ENCODE measurements at places on chromosomes 4 and X. TPM values are rescaled to one million over a fixed set of nuclear protein-coding genes. Genes with fewer than 3 reads are reported as not detected.

DNA sequence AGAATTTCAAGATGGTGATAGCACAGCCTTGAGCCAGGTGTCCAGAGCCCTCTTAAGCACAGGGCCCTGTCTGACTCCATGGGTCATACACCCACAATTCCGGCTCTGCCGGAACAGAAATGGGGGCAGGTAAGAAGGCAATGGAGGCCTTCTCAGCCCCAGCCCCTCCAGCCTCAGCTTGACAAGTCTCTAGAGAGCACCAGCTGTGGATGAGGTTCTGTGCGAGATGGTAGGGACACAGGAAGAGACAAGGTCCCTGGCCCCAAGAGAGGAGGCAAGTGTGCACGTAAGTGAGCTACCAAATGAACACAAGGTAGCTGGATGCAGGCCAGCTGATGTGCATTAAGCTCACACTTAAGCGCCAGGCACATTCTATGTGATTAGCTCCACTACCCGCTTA, 2.4 kb upstream of the PRRG3 start:
- DNase-seq: no peak

- no peak for DNase-seq
Measured at GRCh38 chr4:159410891-159411290, 308.0 kb downstream of the RAPGEF2 start.

Gene ZNF41
- 5.2 TPM for total RNA-seq

Gene PCDH18
- 18.3 TPM for total RNA-seq

DNA sequence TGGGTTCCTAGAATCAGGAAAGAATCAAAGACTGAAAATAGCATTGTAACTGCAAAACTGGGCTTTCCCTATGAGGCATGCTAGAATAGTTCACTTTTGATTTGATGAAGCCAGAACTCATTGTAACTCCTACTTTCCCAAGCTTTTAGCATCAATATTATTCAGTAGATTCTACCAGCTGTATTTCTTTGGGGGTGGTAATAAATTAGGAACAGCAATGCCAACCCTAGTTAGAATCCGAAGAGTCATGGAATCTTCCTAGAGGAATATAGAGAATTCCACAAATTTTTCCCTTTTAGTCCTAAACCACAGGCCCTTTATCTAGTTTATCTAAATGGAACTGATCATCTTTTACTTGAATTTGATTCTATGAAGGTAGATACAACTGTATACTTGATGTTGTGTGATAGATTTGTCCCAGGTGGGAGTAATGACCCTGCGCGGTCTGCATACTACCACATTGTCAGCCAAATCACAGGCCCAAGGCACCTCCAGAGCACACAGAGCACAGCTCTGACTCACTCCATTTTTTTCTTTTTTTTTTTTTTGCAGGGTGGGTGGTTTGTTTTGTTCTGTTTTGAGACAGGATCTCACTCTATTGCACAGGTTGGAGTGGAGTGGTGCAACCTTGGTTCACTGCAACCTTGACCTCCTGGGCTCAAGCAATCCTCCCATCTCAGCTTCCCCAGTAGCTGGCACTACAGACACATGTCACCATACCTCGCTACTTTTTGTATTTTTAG, 66.6 kb downstream of the EDNRA start:
- DNase-seq: peak; percentile 4

Gene SHISA3
- total RNA-seq: 0.72 TPM

DNA sequence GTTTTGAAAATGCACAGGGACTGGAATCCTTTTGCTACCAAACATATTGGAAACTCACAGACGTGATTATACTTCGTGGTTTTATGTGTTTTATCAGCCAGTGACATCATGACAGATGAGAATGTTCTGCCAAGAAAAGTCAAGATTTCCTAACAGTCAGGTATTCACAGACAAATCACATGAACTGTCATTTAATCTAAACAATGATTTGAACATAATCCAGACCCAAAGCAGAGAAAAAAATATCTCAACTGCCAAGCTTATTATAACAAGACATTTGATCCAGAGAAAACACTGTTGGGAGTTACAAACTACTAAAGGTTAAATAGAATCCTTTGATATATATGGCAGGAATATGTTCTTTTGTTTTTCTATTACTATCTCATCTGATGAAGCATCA, 635.9 kb upstream of the FRG1 start:
- DNase-seq: no peak

- DNase-seq: no peak
Measured at GRCh38 chr4:102355748-102356147, 10.5 kb upstream of the SLC39A8 start.

DNA sequence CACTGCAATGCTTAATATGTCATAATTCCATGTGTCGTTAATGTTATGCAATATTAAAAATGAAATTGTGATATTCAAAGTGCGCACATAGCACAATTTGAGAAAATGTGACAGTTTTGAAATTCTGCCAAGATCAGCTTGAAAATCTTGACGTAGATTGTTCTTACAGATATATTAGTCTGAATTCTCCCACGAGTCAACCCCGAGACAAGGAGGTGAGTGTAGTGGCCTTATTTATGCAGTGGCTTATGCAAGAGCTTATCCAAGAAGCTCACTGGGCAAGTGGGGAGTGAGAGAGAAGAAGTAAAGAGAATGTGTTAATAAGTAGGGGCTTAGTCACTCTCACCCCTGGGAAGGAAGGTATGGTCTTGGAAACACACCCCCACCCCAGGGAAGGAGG, 286.1 kb upstream of the STS start:
- no peak for DNase-seq

- DNase-seq: no peak
Measured at GRCh38 chr4:98260047-98260578, 1.1 kb upstream of the RAP1GDS1 start.

- DNase-seq: no peak
Measured at GRCh38 chr4:47462799-47463234, 685 bp downstream of the COMMD8 start.

GRCh38 chr4:5865896-5866599, 26.8 kb downstream of the CRMP1 start:
- DNase-seq: no peak

- peak; percentile 41 for DNase-seq
Measured at GRCh38 chr4:122577808-122578781, 42.8 kb downstream of the IL21 start.

Gene MAGEC1
- not detected for total RNA-seq

DNA sequence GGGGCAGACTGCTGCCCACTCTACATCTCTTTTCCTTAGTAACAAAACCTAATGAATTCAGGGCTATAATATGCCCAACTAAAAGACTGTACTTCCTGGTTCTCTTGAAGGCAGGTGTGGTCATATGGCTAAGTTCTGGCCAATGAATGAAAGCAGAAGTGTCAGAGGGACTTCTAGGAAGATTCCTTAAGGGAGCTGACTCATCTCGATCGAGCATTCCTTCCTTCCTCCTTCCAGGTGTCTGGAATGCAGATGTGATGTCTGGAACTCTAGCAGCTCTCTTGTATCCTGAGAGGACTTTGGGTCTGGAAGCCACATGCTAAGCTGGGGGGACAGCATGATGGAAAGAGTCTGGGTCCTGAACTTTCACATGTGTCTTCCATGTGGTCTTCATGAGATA, 116.2 kb upstream of the STX18 start:
- DNase-seq: no peak

GRCh38 chrX:150291014-150291413, 72.1 kb upstream of the MAMLD1 start:
- no peak for DNase-seq

- no peak for DNase-seq
Measured at GRCh38 chrX:103792916-103793544, 16.4 kb downstream of the PLP1 start.

DNA sequence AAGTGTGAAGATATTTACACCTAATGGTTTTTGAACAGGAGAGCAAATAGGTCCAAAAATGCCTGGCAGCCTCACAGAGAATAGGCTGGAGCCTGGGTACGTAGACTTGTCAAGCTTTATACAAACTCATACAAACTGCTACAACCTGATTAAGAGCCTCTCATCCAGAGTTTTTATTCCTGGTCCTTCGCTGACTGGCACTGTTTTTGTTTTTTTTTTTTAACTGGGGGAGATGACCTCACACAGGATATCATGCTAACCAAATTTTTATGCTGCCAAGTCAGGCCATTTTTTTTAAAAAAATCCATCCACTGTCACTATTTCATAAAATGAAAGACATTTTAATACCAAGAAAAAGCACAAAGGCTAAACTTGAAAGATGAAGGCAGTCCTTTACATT, 1.9 kb downstream of the FAM114A1 start:
- no peak for DNase-seq

DNA sequence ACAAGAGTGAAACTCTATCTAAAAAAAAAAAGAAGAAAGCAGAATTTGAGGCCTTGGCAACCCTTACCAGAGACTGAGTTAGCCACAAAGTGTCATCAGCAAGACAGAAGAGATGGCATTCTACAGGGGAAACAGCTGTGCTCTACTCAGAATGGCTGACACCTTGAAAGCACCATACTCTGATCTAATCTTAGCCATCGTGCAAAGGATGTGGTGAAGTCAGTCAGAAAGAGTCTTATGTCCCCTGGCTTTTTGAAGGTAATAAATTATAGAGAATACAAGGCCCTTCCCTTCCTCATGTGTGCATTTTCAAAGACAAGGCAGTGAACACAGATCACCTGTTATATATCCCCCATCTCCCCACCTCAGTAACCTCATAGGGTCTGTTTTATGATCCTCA, 13.2 kb downstream of the CLNK start:
- DNase-seq: no peak

- no peak for DNase-seq
Measured at GRCh38 chr4:182354867-182355266, 111.7 kb downstream of the TENM3 start.

Gene F9
- total RNA-seq: not detected

Gene PPP3CA
- total RNA-seq: 39.9 TPM

DNA sequence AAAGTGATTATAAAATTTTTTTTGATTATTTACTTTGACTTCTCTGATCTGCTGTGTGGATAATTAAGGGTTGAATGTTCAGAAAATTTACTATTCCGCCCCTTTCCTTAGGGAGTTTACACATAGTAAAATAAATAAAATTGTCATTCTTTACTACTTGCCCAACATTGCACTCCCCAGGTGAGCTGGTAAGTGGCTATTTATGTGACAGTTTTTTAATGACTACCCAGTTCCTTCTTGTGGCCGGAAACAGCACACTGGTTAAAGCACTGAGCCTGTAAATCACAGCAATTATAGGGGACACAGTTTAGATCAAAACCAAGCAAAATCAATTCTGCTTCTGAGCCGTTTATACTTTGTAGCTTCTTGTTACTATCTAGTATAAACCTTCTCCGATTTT, 158.1 kb downstream of the FHIP1A start:
- DNase-seq: no peak

DNA sequence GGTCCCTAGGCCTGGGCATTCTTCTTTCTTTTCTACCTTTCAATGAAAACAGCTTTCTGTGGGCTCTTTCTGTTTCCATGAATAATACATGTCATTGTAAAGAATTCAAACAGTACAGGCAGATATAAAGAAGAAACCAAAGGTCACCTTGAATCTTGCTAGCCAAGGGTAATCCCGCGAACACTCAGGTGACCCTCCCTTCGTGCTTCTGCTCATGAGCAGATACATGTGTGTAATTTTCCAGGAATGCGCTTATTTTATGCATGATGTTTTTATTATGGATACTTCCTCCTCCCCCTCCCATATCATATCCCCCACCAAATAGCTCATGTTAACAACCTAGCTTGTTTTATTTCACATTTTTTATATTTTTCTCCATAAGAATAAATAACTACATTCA, 9.6 kb upstream of the JAKMIP1 start:
- DNase-seq: no peak

DNA sequence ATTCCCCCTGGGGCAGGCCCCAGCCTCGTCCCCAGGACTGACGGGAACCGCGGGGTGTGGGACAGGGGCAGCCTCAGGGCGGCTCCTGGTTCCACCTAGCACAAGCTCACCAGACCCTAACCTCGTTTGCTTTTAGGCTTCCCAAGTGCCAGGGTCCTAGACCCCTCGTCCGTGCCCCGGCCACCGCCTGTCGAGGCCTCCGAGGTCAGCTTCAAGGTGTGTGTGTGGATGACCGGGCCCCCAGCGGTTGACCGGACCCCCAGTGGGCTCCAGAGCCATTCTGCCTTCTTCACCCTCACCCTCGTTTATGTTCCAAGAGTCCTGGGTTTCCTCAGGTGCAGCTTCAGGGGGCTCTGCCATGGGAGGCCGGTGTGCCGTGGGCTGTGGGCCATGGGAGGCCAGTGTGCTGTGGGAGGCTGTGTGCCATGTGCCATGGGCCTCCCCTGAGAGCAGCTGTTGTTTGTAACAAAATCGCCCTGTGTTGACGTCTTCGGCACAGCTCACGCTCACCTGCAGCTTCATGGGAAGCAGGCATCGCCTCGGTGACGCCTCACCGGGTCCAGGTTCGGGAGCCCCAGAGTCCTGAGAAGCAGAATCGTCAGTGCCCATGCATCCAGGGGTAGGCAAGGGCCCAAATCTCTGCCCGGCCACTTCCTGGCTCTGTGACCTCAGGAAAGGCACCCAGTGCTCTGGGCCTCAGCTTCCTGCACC, 43.0 kb upstream of the HMX1 start:
- DNase-seq: peak; percentile 4

Gene MAGEE1
- total RNA-seq: 3.9 TPM

Gene HSD17B11
- total RNA-seq: 89.9 TPM

Gene CCDC158
- 0.07 TPM for total RNA-seq

DNA sequence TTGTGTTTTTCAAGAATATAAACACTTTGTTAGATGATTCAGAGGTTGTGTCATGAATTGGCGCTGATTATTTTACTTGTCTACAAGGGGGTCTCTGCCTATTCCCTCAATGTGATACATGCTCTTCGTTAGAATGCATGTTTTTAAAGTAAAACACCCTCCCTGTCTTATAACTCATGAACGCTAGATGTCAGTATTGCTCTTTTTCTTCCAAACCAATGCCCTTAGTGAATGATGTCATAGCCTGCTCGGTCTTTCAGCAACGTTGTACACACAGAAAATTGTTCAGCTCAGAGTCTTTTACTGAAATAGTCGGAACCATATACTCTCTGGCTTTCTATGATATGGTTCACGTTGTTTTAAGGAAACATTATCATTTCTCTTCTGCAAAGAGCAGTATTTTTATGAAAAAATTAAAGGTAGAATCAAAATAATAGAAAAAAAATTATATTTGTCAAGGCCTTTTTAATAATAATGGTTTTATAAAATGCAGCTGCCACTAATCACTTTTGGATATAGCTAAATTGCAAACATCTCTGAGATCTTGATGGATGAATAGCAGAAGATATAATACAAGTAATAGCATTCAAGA, 292.9 kb downstream of the TLL1 start:
- no peak for DNase-seq

GRCh38 chr4:141036786-141037185, 96.5 kb downstream of the RNF150 start:
- no peak for DNase-seq

All from adrenal gland (tissue), 19 donors.